ENCODE measurements at places on chromosomes 1 and 21.

DNA sequence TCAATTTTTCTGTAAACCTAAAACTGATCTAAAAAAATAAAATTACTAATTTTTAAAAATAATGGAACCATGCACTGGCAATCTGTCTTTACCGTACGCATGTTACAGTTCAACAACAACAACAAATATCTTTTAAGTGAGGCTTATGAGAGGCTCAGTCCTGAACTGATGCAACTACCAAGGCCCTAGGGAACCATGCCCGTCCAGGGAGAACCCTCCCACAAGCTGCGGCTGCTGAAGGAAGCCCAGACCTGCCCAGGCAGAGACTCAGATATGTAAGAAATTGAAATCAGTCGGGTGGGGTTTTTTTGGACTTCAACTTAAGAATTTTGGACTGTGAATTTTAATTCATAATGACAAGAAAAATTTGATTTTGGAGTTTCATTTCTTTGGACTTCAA is 91.1 kb downstream of the NPHP4 start:
- DNase-seq, result no peak

DNA sequence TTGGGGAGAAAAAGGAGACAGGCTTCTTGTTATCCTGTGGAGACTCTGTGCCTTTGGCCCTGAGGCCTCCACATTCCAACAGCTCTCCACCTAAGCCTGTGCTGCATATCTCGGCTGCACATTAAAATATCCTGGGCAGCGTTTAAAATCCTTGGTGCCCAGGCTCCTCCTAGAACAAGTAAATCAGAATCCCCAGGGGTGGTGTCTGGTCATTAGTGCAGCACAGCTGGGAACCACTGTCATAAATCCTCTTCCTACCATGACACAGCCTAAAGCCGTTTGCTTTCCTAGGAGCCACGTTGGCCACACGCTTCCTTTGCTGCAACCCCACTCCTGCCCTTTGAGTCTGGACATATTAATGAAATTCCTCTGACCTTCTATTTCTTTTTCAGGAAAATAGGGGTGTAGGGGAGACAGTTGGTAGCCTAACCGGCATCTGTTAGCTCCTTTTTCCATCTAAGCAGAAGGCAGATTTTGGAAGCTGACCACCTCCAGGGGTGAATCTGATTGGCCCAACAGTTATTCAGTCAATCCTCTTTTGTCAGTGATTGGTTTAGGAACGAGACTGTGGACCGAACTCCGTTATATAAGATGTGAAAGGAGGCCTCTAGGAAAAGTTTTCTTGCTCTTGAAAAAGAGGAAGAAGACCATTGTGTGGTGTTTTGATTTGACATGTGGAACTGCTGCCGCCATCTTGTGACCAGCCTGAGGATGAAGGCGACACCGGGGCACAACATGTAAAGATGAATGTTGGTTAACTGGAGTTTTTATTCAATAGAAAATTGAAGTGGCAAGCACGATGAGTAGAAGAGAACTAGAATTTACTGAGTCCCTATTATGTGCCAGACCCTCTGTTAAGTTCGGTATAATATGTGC is 41.9 kb downstream of the JUN start:
- DNase-seq, result no peak

DNA sequence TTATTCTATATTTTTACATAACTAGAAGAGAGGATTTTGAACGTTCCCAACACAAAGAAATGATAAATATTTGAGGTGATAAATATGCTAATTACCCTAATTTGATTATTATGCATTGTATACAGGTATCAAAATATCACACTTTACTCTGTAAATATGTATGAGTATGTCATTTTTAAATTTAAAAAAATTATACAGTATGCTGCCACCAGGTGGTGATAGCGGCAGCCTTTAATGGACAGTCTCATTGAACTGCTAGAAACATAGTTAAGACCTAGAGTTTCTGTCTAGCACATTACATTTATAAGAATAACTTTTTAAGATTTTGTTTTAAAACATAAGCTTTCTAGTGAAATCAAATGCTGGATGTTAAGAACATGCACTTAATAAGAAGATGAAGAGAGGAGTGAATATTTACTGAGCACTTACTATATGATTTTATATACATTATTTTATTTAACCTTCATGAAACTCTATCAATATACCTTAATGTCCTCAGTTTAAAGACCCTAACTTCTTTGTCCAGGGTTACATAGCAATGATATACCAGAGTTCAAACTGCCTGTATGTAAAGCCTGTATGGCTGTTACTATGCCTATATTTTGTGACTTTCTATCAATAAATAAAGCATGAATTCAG is 207.1 kb downstream of the NUF2 start:
- DNase-seq, result no peak

- no peak for DNase-seq
Observed at GRCh38 chr1:46102769-46103476, 29.5 kb downstream of the PIK3R3 start.

DNA sequence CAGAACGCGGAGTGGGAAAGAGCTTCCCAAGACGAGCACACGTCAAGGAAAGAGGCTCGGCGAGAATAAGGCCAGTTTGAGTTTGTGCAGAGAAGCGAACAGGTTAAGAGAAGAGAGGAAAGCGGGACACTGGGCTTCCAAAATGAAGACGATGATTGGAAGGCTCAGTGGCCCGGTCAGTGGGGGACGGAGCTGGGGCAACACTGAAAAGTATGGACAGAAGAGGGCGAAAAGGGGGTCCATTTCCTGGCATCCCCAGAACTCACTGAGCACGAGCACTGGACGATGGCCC is 258 bp downstream of the CCT3 start:
- no peak for DNase-seq

- no peak for DNase-seq
Observed at GRCh38 chr1:85274969-85275453, 1.4 kb downstream of the BCL10 start.

DNA sequence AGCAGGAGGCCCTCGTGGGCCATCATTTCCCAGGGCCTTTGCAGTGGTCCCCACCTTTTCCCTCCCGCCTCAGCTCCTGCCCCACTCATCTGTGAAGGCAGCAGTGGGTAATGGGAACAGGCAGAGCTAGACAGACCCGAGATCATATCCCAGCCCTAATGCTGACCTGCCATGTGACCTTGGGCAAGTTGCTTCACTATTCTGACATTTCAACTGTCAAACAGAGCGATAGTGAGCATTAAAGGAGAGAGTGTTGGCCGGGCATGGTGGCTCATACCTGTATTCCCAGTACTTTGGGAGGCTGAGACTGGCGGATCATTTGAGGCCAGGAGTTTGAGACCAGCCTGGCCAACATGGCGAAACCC is 51.7 kb downstream of the RPS6KA1 start:
- DNase-seq, result no peak

GRCh38 chr1:50268049-50268448 is 155.2 kb downstream of the DMRTA2 start:
- DNase-seq, result no peak

DNA sequence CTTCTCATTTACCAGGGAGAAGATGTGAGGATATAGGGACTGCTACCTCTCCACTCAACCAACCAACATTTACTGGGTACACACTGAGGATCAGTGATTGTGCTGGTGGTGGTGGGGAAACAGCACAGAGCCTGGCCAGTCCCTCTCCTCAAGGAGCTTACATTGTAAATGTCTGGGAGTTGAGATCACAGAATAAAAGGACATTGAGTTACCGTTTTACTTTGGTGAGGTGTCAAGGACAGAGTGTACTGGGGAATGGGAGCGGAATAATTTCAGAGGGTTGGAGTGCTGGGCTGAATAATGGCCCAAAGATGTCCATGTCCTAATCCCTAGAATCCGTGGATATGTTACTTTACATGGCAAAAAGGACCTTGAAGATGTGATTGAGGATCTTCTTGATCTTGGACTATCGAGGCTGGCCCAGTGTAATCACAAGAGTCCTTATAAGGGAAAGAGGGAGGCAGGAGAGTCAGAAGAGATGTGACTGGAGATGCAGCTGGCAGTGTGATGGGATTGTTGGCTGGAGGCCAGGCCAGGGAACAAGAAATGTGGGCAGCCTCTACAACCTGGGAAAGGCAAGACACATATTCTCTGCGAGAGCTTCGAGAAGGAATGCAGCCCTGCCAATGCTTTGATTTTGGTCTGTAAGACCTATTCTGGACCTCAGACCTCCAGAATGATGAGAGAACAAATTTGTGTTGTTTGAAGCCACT is 26.6 kb upstream of the RWDD3 start:
- DNase-seq, result no peak

- DNase-seq, result no peak
Observed at GRCh38 chr1:206568256-206568655, 44.0 kb downstream of the EIF2D start.

GRCh38 chr1:161335796-161336195 is 21.6 kb downstream of the SDHC start:
- no peak for DNase-seq

DNA sequence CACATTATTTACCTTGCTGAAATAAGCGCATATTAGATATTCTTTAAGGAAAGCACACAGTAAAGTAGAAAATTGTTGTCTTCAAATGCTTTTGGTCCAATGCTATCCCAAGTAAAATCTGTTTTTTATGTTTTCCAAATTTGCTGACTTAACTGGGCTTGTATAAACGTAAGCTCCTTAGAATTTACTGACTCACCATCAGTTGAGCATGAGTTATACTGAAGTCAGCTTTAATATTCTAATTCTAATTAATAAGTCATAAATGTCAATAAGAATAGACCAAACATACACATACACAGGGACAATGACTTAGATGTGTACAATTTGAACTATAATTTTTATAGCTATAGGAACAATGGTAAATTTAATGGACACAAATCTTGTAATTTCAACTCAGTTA is 319.2 kb downstream of the TPR start:
- no peak for DNase-seq
